Suprapubic skin (tissue), 4 donors: ENCODE measurements at places on chromosomes 11 and 22. TPM values are rescaled to one million over a fixed set of nuclear protein-coding genes. Genes with fewer than 3 reads are reported as not detected.
A peak's percentile ranks its signal among the peaks of the same experiment; 100 is the strongest.

The DENND6B gene
- 3.3 TPM for total RNA-seq

The DUSP8 gene
- total RNA-seq: 3.3 TPM

The SERHL2 gene
- total RNA-seq: 96.1 TPM

The ENTHD1 gene
- total RNA-seq: not detected

The SCN4B gene
- 1.5 TPM for total RNA-seq

The TTC36 gene
- total RNA-seq: not detected

The EML3 gene
- total RNA-seq: 43.1 TPM

The CHKA gene
- total RNA-seq: 21.4 TPM

The NECTIN1 gene
- total RNA-seq: 154 TPM

The MS4A1 gene
- 0.81 TPM for total RNA-seq

GRCh38 chr22:23281406-23282088 lies 101.2 kb downstream of the BCR start:
- DNase-seq: peak; percentile 86

DNA sequence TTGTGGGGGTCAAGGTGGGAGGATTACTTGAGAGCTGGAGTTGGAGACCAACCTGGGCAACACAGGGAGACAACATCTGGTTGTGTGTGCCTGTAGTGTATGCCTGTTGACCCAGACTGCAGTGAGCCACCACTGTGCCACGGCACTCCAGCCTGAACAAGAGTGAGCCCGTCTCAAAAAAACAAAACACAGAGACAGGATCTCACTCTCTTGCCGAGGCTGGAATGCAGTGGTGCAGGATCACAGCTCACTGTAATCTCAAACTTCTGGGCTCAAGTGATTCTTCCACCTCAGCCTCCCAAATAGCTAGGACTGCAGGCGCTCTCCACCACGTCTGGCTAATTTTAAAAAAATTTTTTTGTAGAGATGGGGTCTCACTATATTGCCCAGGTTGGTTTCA lies 112.5 kb downstream of the SGSM3 start:
- DNase-seq: no peak

GRCh38 chr22:49259839-49260615 lies 567.6 kb downstream of the BRD1 start:
- peak; percentile 41 for DNase-seq

GRCh38 chr22:17371448-17371847 lies 2.2 kb downstream of the CECR2 start:
- no peak for DNase-seq

DNA sequence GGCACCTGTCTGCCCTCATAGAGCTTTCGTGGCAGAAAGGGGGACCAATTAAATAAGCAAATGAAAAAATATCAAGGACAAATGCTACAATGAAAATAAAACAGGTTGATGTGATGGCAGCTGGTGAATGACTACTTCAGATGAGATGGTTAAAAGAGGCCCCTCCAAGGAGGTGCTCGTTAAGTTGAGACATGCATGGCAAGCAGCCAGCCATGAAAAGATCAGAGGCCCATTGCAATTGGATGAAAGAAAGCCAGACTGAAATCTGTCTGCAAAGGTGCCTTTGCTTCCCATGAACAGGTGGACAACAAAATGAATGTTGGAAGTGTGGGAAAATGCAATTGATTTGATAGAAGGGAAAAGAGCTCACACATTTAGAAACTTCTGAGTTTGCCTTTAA lies 848 bp upstream of the TRPC6 start:
- DNase-seq: no peak

DNA sequence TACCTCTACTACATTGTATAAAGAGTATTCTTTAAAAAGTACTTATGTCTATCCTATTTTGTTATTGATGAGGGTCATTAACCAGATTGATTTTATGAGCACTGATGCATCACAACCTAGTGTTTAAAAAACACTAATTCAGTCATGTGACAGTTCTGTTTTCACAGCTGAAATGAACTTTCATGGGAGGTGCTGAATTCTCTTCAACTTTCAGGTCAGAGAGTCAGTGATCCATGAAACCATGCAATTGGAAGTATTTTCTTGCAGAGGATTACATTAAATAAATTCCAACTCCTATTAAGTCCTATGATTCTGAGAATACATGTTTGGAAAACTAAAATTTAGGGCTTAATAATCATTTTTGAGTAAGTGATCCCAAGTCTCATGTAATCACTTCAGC lies 889.4 kb downstream of the KCNA4 start:
- no peak for DNase-seq

DNA sequence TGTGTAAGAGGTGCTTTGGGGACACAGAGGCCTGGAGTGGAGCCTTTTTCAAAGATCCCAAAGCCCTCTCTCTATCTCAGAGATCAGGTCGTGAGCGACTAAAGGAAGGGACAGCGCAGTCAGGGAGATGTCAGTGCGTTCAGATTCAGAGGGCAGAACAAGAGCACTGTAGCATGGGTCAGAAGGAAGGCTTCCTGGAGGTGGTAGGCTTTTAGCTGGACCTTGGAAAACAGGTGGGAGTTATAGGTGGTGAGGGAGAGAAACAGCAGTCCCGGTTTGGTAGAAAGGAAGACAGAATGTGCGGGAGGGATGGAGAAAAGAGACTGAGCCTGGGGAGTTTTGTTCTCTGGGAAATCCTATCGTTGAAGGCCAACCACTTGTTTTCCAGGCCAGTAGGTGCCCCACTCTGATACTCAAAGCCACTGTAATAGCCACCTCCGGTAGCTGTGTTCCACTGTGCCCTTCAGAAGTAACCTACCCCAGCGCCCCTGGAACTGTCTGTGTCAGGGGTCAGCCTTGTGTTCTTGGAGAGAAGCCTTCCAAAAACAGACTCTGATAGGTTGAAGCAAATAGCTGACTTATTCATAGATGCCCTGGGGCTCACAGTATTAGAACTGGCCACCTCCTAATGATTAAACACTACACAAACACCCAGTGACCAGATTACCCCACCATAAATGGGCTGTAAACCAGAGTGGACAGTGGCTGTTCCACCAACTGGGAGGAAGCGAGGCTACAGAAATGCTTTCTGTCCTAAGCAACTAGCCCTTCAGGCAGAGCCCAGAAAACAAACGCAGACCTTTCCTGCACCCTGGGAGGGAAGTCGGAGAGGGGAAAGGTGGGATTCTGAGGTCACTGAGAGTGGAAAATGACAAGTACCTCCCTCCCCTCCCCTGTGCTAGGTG lies 157.7 kb downstream of the DBX1 start:
- no peak for DNase-seq

DNA sequence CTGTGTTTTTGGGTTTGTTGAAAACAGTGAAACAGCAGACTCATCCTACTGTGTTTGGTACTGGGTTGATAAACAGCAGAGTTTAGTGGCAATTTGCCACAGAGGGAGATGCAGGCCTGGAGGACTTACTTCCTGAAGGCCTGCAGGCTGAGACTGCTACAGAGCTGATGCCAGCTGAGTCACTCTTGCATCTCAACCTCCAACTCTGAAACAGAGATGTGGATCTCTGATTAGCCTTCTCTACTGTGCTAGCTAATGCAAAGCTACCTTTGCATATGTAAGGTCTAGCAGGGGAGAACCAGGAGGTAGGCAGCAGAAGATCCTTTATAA lies 14.3 kb downstream of the ATP5MG start:
- DNase-seq: no peak

- DNase-seq: no peak
Measured at GRCh38 chr22:26479043-26479791, 4.4 kb downstream of the HPS4 start.

- DNase-seq: peak; percentile 25
Measured at GRCh38 chr11:119461229-119461963, 38.4 kb upstream of the THY1 start.

DNA sequence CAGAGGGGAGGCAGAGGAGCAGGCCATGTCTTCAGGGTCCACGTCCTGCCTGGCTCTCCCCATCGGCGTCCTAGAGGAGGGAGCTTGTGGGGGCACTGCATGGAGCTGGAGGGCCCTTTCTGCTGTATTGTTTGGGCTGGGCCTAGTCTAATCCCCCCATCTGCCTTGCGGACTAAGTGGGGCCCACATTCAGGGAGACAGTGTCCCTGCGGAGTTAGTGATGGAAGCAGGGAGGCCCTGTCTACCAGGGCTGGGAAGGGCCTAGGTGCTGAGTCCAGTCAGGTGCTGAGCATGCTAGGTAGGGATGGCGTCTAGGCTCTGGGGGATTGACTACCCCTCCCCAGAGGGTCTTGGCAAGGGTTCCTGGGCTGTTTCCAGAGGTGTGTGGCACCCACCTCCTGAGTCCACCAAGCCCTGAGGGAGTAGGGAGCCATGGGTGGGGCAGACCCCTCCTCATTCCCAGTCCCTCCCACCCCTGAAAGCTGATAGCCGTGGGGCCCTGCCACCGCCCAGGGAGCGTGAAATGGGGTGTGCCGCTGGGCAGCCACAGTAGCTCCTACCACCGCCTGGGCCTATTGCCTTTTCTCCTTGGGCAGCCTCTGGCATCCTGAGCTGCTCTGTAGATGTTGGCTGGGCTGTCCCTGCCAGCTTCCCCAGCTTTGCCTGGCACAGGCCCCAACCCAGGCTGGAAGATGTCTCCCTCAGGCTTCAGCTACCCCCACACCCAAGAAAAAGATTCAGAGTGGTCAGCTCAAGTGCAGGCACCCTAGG lies 1.9 kb upstream of the POLD4 start:
- peak; percentile 66 for DNase-seq

DNA sequence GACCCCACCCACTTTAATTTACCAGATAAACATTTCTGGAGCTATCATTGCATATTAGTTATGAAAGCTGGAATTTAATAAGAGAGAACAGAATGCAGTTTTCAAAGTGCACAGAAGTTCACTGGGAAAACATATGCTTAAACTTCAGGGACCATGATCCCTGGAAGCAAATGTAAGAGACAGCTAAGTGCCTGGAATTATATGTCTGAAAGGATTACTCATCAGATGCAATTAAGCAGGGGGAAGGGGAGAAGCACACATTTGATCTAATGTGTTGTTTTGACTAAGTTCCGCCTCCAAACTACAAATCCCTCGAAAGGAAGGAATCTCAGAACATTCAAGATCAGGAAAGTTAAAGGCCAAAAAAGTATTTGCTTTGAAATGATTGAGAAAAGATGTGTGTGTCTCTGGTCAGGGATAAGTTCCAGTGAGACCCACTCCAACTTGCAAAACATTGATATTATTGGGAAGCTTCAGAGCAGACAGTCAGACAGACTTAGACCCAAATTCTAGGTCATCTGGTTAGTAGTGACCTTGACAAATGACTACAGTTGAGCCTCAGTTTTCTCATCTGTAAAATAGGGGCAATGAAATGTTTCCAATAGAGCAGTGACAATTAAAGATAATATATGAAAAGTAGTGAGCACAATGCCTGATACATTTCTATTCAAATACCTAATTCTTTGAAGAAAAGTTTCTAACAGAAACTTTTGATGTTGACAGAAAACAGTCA lies 147.6 kb downstream of the ME3 start:
- DNase-seq: no peak

- no peak for DNase-seq
Measured at GRCh38 chr11:109957601-109958000, 135.6 kb upstream of the ZC3H12C start.

DNA sequence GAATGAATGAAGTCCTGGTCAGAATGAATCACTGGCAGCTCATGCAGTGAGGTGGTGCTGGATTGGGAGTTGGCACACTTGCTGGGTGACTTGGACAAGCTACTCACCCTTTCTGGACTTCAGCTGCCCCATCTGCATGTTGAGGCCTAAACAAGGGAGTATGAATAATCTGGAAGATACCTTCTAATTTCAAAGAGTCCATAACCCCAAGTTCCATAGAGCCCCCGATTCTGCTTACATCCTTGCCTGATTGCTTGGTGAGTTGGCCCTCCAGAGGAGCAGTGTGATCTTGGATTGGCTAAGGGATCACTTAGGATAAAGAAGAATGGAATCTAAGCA lies 18.3 kb upstream of the ACCSL start:
- no peak for DNase-seq

GRCh38 chr22:27991586-27992293 lies 72.7 kb upstream of the PITPNB start:
- peak; percentile 74 for DNase-seq

- no peak for DNase-seq
Measured at GRCh38 chr22:19242699-19243098, 48.8 kb downstream of the CLTCL1 start.

GRCh38 chr22:29722587-29722986 lies 2.8 kb downstream of the CABP7 start:
- DNase-seq: no peak

- no peak for DNase-seq
Measured at GRCh38 chr11:112725636-112726035, 235.6 kb upstream of the NCAM1 start.

DNA sequence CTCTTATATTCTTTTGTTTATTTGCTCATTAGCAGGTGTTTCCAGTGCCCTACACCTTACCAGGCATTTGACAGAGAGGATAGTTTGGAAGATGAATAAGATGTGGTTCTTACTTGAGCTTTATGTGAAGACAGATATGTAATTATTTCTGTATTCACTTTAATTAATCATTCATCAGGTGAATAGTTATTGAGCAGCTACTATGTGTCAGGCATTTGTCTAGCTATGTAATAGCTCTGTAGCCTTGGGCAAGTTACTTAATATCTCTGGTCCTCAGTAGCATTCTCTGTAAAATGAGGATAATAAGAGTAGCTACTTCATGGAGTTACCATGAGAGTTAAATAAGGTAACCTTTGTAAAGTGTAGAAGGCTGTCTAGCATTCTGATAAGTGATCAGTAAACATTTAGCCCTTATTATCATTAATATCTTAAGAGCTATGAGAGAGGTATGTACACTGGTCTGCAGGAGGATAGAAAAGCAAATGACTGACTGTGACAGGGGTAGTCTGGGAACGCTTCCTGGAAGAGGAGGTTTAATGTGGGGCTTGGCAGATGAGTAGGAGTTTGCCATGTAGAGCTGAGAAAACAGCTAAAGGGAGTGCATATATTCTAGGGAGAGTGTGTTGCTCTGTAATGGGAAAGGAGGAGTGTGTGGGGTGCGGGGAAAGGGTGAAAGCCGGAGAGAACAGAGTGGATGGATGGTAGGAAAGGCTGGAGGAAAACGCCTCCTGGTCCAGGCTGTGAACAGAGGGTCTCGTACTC lies 56.1 kb downstream of the MICAL2 start:
- no peak for DNase-seq

DNA sequence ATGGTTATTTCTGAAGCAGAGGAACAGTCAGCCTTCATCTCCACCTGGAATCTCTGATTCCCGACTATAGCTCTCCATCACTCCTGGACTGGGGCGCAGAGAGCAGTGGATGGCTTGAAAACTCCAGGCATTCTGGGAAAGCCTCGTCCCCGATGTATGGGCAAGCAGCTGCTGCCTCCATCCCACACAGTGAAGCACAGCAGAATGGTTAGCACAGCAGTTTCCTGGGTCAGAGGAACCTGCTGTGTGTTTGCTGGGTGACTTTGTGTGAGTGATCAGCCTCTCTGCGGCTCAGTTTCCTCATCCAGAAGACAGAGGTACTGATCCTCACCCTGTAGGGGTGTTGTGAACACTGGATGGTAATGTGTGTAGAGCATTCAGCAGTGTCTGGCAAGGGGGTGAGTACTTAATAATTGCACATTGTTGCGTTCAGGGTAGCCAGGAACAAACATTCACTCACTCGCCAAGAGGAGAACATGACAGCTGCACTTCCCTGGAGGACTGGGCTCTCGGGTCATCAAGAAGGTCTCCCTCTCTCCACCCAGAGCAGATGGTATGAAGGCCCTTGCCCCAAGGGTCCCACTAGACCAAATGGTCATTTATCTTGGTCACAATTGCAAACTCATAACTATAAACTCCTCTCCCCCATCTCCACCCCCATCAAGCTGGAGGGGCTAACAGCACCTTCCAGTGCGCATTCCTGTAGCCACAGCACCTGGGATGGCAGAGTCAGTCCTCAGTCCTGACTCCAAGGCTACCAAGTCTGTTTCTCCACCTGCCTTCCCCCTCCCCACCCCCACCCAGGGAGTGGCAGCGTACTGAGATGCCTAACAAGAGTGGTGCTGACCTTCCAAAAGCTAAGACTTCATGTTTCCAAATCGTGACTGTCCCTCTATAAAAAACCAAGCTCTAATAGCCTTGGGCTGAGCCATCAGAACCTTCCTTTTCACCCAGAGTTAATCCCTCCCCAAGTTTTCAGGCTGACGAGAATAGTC lies 1.5 kb upstream of the CHST1 start:
- peak; percentile 51 for DNase-seq
